Bladder microvascular endothelial cell (primary cell): ENCODE measurements at places on chromosomes 5 and 9. TPM values are rescaled to one million over a fixed set of nuclear protein-coding genes. Genes with fewer than 3 reads are reported as not detected.

Gene RELL2
- total RNA-seq: 3.1 and 5.6 TPM in 2 replicates

Gene NEURL1B
- total RNA-seq: 5.1 and 17.8 TPM in 2 replicates

Gene PTGER4
- 12.5 and 14.9 TPM in 2 replicates for total RNA-seq

Gene POLR3G
- total RNA-seq: 5.2 and 8.5 TPM in 2 replicates
